Caco-2 (cell line): ENCODE measurements at places on chromosomes 5 and 9. TPM values are rescaled to one million over a fixed set of nuclear protein-coding genes. Genes with fewer than 3 reads are reported as not detected.
A peak's percentile ranks its signal among the peaks of the same experiment; 100 is the strongest.

- no peak for DNase-seq
Observed at GRCh38 chr9:133472277-133472645, 6.6 kb downstream of the SLC2A6 start.

- DNase-seq: no peak
Observed at GRCh38 chr5:22998774-22999173, 145.6 kb upstream of the CDH12 start.

Gene CNTFR
- 0.26 and 0.39 TPM in 2 replicates for total RNA-seq

GRCh38 chr5:73908846-73909245 lies 282.9 kb downstream of the ARHGEF28 start:
- DNase-seq: no peak

Gene RECK
- 1.1 and 1.8 TPM in 2 replicates for total RNA-seq

- no peak for DNase-seq
Observed at GRCh38 chr5:6395102-6395445, 16.7 kb upstream of the MED10 start.

Gene DND1
- total RNA-seq: 1.8 TPM in 2 replicates

DNA sequence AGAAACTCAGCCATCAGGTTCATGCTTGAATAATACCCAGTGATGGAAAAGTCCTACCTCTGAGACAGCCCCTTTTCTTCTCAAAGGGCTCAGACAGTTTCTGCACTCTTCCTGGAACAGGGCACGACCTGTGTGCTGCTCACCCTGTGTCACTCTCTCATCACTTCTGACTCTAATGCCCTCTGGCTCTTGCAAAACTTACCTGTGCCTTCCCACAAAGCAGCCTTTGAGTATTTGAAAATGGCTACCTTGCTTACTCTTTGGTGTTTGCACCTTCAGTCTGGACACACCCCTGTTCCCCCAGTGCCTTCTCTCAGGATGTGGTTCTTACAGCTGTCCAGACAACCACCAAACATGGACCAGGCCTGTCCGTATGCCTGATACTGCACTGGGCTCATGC lies 171.4 kb downstream of the GRIA1 start:
- no peak for DNase-seq

DNA sequence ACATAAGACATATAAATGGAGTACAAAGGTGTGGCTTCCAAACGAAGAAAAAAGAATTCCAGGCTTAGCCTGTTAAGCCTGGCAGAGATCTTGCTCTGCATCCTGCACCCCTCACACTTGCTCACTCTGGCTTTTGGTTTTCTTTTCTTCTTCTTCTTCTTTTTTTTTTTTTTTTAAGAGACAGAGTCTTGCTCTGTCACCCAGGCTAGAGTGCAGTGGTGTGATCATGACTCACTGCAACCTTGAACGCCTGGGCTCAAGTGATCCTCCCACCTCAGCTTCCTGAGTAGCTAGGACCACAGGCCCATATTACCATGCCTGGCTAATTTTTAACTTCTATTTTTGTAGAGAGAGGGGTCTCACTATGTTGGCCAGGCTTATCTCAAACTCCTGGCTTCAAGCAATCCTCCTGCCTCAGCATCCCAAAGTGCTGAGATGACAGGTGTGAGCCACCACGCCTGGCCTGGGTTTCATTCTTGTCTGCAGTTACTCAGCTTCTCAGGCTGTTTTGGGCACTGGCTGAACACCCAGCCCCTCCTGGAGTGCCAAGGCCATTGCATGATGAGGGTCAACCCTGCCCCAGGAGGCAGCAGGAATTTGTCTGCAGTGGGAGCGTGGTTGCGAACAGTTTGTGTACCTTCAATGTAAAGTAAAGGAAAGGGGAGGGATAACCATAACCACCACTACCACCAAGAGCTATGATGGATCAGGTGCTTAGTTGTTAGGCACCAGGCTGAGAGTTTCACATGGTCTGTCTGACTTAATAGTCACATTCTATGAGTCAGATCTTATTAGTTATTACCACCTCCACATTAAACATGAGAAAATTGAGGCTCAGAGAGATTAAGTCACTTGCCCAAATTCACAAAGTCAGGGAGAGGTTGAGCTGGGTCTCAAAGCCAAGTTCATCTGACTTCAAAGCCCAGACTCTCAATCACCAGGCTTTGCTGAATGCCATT lies 219.2 kb upstream of the PANK3 start:
- no peak for DNase-seq

Gene SYK
- total RNA-seq: 4.6 and 5.3 TPM in 2 replicates

DNA sequence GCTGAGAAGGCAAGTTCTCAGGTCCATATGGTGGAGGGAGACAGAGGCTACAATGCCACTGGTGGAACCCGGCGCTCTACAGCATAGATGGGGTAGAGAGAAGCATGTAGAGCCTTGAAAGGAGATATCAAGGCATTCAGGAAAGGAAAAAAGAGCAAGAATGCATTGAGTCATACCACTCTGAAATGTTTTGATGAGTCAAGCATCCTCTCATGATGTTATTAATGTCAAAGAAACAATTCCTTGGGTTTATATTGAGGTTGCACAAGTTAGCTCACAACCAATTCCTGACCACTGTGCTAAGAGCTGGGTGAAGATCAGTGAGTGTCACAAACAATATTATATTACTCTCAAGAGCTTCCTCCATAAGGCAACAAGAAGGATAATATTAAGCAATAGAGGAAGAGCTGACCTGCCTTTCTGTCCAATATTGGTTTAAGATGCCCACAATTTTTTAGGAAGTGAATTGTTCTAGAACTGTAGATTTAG lies 178.0 kb downstream of the RFK start:
- no peak for DNase-seq

Gene OR13C9
- not detected in 2 replicates for total RNA-seq

DNA sequence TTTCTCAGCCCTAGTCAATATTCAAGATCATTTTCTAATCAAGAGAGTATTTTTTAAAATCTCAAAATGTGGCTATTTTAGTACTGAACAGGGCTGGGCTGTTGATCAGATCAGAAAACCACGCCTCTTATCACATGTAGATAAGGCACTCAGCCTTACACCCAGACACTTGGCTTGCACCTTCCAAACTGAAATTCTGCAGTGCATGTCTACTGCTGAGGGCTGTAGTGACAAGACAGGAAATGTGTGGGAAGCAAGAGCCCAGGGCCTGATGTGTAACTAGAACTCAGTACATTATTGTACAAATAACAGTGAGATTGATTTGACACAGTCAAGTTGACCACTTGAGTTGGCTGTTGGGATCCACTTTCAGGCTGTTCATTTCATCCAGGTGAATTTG lies 48.6 kb downstream of the UBE2QL1 start:
- DNase-seq: no peak

GRCh38 chr9:73565833-73566465 lies 414.3 kb downstream of the ANXA1 start:
- DNase-seq: peak; percentile 23

DNA sequence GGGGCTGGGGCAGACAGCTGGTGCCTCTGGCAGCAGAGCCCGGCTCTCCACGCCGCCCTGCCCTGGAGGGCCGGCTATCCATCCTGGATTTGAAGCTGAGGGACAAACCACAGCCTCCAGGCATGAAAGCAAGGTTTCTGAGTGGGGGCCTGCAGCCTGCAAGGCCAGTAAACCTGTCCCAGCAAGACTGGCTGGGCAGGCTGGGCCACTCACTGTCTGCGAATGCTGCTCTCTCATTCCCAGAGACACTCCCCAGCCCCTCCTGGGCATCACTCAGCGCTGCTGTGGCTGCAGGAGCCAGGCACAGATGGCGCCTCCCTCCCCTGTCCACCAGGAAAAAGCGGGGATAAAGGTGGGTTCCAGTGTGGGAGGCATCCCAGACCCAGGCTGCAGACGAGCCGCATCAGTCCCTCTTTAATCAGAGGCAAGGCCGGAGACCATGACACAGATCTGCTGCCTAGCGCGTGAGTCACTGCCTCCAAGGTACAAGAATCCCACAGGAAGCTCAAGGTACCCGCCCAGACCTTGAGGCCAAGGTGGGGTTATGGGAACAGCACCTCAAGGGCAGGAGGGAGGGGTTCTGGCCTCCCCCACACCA lies 118.0 kb downstream of the VAV2 start:
- peak; percentile 69 for DNase-seq

Gene ADRA1B
- total RNA-seq: not detected in 2 replicates

Gene UGT3A2
- not detected in 2 replicates for total RNA-seq

Gene PRUNE2
- 3.5 and 3.7 TPM in 2 replicates for total RNA-seq

DNA sequence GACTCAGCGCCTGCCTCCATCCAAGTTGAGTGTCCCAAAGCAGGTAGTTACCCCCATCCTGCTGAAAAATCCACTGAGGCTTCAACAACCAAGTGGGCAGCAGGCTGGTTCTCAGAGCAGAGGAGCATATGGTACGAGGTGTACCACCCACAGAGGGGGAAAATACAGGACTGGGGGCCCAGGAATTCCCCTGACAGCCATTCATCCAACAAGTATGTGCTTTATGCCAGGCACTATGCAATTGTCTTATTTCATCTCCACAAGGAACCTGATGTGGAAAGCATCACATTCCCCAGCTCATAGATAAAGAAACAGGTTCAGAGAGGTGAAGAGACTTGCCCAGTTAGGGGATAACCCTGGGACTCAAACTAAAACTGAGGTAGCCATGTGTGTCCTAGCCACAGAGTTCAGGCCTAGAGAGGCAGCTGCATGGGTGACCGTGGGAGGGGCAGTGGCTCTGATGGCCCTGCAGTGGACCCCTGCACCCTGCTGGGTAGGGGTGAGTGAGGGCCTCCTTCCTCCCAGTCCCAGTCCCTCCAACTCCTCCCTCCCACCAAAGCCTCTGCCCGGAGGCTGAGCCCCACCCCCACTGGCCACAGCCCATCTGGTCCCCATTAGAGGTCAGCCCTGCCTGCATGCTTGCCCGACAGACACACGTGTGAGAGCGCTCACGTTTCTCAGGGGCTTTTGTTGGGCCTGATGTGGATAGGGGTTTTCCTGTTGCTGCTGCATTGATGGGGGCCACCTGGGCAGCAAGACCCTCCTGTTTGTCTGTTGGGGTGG lies 11.5 kb downstream of the PDLIM4 start:
- peak; percentile 29 for DNase-seq

Gene TMEM171
- 0.86 and 1.2 TPM in 2 replicates for total RNA-seq

- DNase-seq: no peak
Observed at GRCh38 chr9:69583645-69584234, 88.4 kb downstream of the APBA1 start.

GRCh38 chr5:76331126-76331525 lies 72.0 kb upstream of the IQGAP2 start:
- no peak for DNase-seq

Gene IFNA21
- total RNA-seq: not detected in 2 replicates

GRCh38 chr5:104326966-104327365 lies 764.4 kb upstream of the NUDT12 start:
- DNase-seq: no peak

Gene C9
- 0.39 and 0.41 TPM in 2 replicates for total RNA-seq

DNA sequence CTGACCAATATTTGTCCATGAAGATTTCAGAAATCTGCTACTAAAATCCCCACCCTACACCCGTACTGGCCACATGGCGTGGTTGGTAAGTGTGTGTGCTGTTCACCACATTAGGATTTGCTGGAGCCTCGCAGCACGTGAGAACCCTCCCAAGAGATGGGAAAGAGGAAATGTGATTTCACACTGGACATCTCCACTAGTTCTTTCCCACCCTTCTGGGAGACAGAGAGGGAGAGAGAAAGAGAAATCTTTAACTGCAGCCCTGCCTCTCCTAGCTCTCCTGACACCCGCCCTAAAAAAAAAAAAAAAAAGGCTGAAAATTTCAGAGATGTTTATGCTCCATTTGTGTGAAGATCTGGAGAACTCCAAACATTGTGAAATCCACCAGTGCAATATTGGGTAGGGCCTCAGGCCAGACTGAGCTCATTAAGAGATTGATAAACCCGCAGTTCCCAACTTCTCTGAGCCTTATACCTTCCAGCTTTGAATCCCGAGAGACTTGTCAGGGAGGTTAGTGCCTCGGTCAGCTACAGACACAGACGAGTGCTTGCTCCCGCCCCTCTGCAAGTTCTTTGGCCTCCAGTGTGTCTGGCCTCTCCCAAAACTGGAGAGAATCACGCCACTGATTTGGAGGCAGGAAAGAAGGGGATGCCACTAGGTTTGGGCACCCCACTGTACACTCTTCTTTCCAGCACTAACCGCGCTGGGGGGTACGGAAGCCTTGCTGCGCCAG lies 1.9 kb downstream of the SPRY4 start:
- DNase-seq: no peak

Gene GRM6
- not detected in 2 replicates for total RNA-seq

- DNase-seq: no peak
Observed at GRCh38 chr5:179146277-179146676, 86.1 kb downstream of the ZNF354C start.

Gene CCDC171
- total RNA-seq: 1.1 and 1.6 TPM in 2 replicates

DNA sequence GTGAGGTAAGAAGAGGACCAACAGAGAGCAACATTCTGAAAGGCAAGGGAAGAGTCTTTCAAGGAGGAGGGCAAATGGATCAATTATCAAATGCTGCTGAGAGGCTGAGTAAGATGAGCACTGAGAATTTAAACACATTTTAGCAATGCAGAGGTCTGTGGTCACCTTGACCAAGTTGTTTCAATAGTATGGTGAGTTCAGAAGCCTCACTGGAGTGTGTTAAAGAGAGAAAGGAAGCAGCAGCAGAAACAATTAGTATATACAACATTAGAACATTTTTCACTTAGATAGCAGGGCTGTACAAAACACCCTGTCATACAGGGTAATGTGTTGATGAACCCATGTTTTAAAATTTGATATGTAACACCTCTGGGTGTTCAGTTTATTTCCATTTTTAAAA lies 131.5 kb downstream of the NR6A1 start:
- DNase-seq: no peak

DNA sequence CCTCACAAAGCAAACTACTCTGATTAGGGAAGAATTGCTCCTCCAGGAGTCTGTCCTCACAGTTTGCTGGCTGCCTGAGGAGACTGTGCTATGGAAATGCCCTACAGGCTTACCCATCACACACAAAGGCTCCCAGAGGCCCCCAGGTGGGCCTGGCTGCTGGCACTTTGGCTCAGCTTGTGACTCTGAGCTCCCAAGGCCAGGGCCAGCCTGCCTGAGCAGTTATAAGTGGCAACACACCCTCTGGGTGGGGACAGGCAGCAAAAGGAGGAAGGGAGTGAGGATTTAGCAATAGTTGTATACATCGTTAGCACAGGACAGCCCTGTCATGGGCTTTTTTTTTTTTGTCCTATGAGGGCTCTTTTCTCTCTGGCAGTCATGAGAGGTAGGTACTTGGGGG lies 103.5 kb downstream of the DAPK1 start:
- DNase-seq: no peak

Gene PCDHA4
- 0.07 TPM in 1 of 2 replicates, not detected in the other for total RNA-seq

Gene ZFR
- total RNA-seq: 75.1 and 78.3 TPM in 2 replicates

DNA sequence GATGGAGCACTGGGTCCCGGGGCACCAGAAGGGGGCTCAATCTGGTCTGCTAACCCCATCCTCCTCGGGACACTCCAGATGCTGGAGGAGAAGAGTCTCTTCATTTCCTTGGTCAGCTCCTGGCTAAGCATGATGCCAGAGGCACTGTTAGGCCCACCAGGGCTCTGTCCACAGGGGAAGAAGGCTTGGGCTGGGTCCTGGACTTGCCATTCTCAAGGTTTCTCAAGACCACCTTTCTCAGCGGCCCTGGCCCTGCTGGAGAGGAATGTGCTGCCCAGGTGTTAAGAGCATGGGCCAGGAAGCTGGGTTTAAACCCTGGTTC lies 7.9 kb downstream of the SH2D3C start:
- no peak for DNase-seq

Gene CARD9
- 1.7 and 2.6 TPM in 2 replicates for total RNA-seq

- DNase-seq: no peak
Observed at GRCh38 chr9:15357050-15357653, 50.1 kb upstream of the TTC39B start.
